ENCODE measurements at places on chromosomes 1 and 21.

DNA sequence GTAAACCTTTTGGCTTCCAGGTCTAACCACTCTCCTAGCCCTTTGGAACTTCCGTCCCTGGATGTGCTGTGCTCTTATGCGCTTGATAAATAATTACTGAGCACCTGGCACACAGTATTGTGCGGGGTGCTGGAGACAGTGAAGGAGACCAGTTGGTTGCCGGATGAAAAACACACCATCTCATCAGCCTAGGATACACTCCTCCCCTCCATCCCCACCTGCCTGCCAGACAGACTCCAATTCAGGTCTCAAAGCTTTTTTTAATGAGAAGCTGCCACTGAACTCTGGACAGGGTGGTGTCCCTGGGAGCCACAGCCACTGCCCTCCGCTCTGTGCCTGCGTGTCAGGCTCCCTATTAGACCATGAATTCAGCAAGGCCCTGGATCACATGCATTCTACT, 9.2 kb downstream of the GNB1 start:
- no peak for DNase-seq

DNA sequence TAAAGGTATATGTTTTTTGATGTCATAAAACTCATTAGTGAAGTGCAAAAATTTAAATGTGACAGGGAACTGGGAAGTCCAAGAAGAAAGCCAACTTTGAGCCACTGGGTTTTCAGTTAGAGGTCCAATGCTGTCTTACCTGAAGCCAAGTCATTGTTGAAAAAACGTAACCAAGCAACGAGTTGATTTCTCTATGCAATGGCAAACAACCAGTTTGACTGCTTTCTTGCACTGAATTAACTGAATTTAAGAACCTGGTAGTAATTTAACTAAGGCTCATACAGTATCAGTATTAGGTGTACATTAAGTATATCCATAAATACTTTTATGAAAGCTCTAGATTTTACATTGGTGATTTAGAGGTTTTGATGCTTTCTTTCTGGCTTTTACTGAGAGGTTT, 20.2 kb upstream of the S1PR1 start:
- DNase-seq, result no peak

GRCh38 chr1:7360526-7360925, 410.6 kb upstream of the VAMP3 start:
- DNase-seq, result no peak

DNA sequence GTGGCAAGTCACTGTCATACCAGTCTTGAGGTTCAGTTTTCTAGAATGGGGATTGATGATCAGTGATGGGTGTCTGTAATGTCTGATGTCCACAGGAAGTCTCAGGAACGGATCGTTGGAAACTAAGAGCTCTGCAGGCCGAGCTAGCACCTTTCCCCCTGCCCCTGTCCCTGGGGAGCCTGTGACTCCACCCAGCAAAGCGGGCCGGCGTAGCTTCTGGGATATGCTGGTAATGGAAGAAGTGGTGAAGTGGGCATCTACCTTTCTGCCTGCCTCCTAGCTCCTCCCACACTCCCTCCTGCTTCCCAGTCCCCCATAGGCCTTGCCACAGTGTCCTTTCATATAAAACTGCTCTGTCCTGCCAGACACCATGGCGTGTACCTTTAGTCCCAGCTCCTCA, 13.4 kb downstream of the HYI start:
- peak; percentile 2 for DNase-seq

- DNase-seq, result no peak
These were observed 114.1 kb downstream of the RNF220 start for GRCh38 chr1:44519035-44519676.

GRCh38 chr1:3133686-3134085, 64.7 kb downstream of the PRDM16 start:
- no peak for DNase-seq

GRCh38 chr1:8006037-8006963, 19.8 kb downstream of the ERRFI1 start:
- no peak for DNase-seq

DNA sequence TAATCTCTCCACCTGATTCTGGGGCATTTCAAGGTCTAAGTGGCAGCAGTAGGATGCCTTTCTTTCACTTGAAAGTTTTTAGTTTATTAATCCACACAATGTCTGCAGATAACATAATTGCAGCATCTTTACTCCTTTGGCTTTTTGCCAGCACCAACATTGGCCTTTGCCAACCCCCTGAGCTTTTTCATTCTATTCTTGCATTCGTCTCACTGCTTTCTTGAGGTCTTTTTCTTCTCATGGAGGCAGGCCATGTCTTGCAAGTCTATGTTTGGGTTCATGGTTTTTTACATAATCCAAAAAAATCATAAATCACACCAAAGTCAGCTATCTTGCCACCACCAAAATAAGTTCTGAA, 30.4 kb upstream of the COG2 start:
- no peak for DNase-seq
